Activated CD4-positive, alpha-beta T cell treated with anti-CD3 and anti-CD28 coated beads, Interleukin-2, amount 50 U/mL, for 4 hours (primary cell): ENCODE measurements at places on chromosomes 1 and 21.
A peak's percentile ranks its signal among the peaks of the same experiment; 100 is the strongest.

- no peak for DNase-seq
These were observed 102.9 kb downstream of the GABPA start for GRCh38 chr21:25837533-25838265.

DNA sequence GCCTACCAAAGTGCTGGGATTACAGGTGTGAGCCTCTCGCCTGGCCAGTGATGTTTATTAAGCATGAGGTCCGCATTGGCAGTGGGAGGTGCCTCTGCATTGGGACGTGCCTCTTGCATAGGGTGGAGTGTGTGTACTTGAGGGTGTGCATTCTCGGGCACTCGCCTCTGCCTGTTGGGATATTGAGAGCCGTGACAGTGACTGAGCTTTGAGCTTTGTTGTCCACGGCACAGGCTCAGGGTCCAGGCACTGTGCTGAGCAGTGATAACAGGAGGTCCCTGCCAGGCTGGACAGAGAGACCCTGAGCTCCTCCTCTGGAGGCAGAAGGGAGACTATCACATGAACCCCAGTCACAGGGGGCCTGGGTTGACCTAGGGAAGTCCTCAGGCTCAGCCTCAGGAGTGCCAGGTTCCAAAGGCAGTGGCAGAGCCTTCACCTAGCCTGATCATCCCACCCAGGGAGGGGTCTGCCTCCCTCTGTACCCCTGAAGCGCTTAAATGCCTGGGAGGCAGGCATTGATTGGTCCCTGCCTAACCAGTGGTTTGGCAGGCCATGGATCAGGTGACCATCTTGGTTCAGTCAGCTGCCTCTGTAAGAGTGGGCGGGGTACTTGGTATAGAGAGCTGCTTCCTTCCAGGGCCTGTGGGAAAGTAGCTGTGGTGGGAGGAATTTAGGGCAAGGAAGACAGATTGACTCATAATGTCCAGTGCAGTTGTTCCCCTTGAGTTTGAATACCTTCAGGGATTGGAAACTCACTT lies 213.8 kb upstream of the TMEM51 start:
- DNase-seq: no peak

- no peak for DNase-seq
These were observed 185.1 kb downstream of the FGGY start for GRCh38 chr1:59481881-59482505.

GRCh38 chr1:32199717-32200072 lies 700 bp upstream of the CCDC28B start:
- DNase-seq: no peak

GRCh38 chr1:222043444-222044292 lies 301.8 kb upstream of the DUSP10 start:
- no peak for DNase-seq

DNA sequence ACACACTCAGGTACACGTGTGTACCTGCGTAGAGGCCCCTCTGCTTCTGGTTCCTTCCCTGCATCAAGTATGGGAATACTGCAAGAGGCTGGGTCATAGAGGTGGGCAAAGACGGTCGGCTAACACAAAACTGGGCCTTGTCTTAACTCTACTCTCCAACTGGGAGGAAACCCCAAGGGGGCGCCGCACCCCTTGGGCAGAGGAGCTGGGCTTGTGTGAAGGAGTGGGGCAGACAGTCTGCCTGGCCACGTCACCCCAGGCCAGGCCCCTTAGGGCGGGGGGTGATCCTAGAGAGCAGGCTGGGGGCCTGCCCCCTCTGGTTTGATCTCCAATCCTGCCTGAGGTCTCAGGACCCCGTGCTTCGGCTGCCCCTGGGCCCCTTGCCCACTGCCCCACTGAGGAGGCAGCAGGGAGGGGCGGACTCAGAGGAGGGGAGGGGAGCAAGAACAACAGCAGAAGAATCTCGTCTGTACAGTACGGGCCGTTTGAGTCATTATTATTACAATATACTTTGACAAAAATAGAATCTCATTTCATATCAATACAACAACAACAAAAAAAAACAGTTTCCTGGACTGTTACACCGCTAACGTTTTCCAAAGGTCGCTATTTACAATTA lies 34.7 kb downstream of the MEF2D start:
- no peak for DNase-seq

DNA sequence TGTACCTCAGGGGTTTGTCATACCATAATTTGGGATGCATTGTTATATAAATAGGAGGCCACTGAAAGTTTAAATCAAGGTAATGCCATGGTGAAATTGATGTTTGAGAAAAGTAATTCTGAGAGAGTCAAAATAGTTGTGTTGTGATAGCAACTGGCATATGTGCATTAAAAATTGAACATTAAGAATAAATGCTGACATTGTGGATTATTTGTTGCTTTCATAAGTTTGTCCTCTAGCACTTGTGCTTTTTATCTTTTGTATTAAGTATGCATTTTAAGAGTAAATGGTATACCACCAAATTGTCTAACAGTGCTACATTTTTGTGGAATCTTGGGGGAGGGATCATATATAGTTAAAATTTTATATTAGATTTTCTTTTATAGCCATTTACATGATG lies 275.9 kb upstream of the CACYBP start:
- DNase-seq: no peak

DNA sequence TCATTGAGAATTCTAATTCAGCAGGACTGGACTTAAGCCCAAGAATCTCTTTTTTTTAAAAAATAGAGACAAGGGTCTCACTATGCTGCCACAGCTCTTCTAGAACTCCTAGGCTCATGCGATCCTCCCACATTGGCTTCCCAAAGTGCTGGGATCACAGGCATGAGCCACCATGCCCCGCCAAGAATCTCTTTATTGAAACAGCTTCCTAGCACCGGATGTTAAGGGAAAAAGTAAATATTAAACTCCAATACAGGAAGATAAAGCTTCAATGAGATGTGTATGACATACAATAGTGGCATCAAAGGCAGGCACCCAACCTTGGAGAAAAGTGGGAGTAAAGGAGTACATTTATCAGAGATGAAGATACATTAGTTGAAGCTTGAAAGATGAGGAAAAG lies 25.5 kb downstream of the PUM1 start:
- no peak for DNase-seq

DNA sequence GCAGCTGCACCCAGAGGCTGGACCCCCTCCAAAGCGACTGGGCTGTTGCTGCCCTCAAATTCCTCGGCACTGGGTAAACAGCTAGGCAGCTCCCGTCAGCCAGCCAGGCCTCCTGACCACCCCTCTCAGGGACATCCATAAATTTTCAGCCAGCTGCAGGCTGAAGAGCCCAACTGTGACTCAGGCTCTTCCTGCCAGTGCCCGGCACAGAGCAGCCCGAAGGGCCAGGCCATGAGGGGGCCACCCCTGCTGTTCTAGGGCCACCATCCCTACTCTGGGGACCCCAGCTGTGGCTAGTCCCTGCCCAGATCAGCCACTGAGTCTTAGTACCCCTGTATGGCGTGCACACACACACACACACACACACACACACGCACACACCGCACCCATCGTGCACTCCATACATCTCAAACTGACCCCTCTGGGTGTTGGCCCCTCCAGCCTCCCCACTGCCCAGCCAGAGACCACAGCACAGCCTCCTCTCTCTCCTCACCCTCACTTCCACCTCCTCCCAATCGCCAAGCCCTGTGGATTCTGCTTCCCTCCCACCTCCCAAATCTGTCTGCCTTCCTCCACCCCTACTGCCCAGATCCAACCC lies 6.2 kb upstream of the LAPTM5 start:
- DNase-seq: no peak

DNA sequence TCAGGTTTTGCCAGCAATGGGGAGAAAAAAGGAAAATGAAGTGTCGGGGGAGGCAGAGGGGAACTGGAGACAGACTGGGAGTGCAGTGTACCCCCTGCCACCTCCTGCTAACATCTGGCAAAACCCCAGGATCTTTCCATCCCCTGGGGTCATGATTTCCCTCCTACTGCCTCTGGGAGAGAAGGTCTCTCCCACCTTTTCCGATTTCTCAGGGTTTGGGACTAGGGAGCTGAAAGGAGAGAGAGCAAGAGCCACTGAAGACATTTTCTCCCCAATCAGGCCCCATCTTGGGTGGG lies 5.1 kb downstream of the FHL3 start:
- DNase-seq: no peak

DNA sequence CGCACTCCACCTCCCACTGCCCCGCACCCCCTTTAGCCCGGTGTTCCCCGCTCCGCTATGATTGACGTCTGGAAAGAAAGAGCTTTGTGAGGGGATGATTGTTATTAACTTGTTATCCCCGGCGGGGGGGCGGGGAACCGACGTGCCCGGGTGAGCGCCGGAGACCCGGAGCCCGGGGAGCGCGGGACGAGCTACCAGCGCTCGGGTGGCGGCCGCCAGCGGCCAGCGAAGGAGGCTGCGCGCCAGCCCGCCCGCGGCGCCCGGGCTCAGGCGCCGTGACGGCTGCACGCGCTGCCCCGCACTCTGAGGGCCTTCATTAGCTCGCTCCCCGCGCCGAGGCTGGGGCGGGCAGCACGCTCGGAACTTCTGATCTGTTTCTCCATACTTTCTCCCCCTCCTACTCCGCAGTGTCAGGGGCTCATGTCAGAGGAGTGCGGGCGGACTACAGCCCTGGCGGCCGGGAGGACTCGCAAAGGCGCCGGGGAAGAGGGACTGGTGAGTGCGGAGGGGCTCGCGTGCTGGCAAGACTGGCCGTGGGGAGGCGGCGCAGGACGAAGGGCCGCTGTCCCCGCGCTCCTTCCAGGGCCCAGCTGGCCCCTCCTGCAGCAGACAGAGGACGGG lies 2.1 kb downstream of the LHX8 start:
- DNase-seq: no peak

DNA sequence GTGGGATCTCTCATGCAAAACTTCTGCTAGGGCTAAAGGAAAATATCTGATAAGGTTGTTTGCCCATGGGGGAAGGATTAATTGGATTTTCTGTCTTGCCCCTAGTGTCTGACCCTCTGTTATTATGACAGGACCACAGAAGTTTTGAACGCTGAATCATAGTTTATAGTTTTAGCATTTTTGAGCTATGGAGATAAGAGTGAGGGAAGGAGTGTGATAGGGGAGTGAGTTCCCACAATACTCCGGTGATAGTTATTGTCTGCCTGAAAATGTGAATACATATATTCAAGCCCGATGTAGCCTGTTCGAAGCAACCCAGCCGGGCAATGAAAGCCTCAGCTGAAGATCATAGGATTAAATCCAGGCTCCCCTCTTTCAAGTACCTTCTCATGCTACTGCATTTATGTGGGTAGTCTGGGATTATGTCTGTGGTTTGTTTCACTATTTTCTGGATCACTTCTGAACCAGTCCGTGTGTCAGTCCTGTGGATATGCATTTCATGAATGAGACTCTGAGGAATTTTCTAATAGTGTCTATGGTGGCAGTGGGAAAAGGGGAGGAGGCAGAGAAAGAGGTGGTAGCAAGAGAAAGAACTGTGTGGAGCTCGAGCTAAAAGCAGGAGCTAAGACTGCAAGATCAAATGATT lies 258.7 kb downstream of the DISC1 start:
- no peak for DNase-seq

DNA sequence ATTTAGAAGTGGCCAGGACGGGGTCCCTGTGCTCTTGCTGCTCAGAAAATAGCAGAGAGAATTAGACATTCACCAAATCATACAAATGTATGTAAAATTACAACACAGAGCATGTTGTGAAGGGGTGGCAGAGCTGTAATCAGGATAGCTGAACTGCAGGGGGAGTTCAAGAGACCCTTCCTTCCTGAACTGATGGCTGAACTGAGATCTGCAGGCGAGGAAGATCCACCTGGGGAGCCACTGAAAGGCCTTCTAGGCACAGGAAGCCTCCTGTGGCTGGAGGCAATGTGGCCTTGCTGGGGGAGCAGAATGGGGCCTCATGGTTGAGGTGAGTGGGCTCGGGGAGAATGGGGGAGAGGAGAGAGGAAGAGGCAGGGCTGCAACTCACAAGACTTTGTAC lies 216.5 kb downstream of the PRDM2 start:
- no peak for DNase-seq

- DNase-seq: no peak
These were observed 7.8 kb downstream of the ZC3H12A start for GRCh38 chr1:37482004-37482785.

DNA sequence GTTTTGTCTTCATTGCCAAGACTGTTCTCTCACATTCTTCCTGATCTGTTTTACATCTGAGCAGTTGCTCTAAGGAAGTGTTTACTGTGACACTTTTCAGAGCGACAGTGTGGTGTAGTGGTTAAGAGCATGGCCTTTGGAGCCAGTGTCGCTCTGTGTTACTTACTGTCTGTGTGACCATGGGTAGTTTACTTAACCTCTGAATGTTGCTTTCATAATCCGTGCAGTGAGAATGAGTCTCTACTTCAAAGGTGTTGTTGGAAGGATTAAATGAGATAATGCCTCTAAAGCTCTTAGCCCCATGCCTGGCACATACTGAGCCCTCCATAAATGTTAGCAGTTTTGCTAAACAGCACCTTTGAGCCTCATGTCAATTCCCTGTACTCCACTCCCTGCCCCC lies 35.9 kb upstream of the ZFP69B start:
- DNase-seq: no peak

DNA sequence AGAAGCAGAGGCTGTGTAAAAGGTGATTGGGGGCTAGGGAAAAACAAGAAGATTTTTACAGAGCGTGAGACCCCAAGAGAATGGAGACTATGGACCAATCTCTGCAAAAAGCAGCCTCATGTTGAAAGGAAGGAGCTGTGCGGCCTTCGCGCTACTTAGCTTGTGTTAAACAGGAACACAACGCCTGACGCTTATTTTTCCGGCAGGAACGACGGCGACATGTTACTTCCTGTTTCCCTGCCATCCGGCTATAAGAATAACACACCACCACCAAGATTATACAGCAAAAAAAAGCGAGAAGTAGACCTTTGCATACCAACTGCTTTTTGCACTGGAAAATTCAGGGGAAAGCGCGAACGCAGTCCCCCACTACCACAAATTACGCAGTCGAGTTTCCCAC lies 272.7 kb downstream of the FAM72C start:
- no peak for DNase-seq

- DNase-seq: no peak
These were observed 23.6 kb downstream of the LAMC2 start for GRCh38 chr1:183209533-183210158.

- no peak for DNase-seq
These were observed 25.2 kb upstream of the RABGAP1L start for GRCh38 chr1:174134003-174134659.

- no peak for DNase-seq
These were observed 19.9 kb upstream of the ADGRL2 start for GRCh38 chr1:81780705-81781454.

- no peak for DNase-seq
These were observed 1.1 kb upstream of the RPRD2 start for GRCh38 chr1:150362721-150363425.

DNA sequence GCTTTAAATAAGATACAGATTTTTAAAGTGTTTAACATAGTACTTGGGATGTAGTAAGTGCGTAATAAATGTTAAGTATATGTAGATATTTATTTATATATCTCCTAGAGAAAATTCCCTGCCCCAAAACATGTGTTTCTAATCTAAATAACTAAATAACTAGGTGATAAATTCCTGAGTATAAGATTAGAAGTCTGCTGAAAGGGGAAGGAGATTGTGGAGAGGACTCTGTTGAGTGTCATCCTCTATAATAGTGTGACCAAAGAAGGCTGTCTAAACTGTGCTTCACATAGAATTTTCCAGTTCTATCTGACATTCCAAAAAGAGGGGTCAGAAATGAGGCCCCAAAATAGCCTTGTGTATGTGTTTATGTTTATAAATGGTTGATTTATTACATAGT lies 590.5 kb upstream of the ADAMTS5 start:
- no peak for DNase-seq

GRCh38 chr1:95301614-95302013 lies 67.6 kb downstream of the RWDD3 start:
- DNase-seq: no peak

GRCh38 chr1:153565529-153566374 lies at the start of gene S100A2:
S100A2 (minus strand) TSS chr1:153565844; CDS start chr1:153563877, 1,967 bp downstream.
- DNase-seq: peak; percentile 31

- DNase-seq: no peak
These were observed 342.1 kb downstream of the MATN1 start for GRCh38 chr1:30381266-30381665.

GRCh38 chr1:96596226-96596922 lies 125.2 kb upstream of the PTBP2 start:
- no peak for DNase-seq
